ENCODE measurements at places on chromosomes 7 and 10.

- DNase-seq, result no peak
Observed at GRCh38 chr7:23615331-23615730, 18.1 kb downstream of the CCDC126 start.

GRCh38 chr7:66110856-66111255 lies 3.8 kb upstream of the CRCP start:
- peak; percentile 95 for DNase-seq

DNA sequence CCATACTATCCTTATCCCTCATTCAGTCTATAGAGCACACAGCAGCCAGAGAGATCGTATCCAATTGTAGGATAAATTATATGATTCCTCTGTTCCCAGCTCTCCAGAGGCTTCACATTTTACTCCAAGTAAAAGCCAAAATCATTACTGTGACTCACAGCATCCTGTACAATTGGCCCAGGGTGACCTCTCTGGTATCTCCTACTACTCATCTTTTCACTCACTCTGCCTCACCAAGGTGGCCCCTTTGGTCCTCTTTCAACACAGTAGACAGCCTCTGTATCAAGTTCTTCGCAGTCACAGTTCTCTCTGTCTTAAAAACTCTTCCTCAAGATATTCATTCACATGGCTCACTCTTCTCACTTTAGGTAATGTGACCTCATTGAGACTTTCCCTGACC lies 72.6 kb upstream of the LSM8 start:
- no peak for DNase-seq

GRCh38 chr7:41383596-41383995 lies 319.3 kb downstream of the INHBA start:
- peak; percentile 26 for DNase-seq

- DNase-seq, result no peak
Observed at GRCh38 chr7:134694299-134694698, 47.6 kb downstream of the BPGM start.

DNA sequence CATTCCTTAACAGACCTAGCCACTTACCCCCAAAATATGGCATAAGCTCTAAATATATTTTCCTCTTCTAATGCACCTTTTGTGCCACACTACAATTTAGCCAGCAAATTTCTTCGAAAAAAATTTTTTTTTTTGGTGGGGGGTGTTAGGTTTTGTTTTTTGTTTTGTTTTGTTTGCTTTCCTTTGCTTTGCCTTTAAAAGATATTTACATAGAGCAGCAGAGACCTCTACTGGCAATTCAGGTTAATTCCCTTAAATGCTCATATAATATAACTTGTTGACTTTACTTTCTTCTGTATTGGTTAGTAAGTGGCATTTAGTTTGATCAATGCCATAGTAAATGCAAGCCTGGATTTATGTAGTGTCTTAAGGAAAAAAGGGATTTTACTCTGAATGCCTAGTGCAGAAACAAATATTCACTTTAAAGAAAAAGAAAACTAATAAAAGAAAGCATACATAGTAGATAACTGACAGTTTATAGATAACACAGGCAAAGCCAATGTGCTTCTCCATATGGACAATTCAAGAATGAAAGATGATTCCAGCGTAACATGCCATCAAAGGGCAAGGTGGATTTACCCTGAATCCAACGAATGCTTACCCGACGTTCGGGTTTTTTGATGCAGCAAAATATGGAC lies 1250.6 kb downstream of the GATA3 start:
- peak; percentile 18 for DNase-seq

GRCh38 chr10:100793055-100793454 lies 47.7 kb downstream of the PAX2 start:
- DNase-seq, result no peak

- DNase-seq, result peak; percentile 22
Observed at GRCh38 chr10:92760609-92761008, 70.9 kb downstream of the HHEX start.

DNA sequence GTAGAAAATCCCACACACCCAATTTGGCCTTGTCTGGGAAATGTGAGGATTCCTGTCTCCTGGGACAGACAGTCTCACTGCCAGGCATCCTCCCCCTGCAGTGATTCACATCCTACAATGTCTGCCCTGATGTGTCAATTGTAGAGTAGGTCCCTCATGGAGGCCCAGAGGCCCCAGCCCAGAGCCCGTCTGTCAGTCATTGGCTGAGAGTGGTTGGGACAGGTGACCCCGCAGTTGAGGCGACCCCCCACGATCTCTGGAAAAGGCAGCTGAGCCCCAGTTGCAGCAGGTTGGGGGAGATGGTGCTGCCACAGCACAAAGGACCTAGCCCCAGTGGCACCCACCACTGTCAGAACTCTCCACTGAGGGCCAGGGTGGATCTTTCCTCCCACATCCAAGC lies 84.3 kb upstream of the INSIG1 start:
- DNase-seq, result peak; percentile 86

GRCh38 chr10:130025811-130026485 lies 61.9 kb upstream of the EBF3 start:
- DNase-seq, result no peak

DNA sequence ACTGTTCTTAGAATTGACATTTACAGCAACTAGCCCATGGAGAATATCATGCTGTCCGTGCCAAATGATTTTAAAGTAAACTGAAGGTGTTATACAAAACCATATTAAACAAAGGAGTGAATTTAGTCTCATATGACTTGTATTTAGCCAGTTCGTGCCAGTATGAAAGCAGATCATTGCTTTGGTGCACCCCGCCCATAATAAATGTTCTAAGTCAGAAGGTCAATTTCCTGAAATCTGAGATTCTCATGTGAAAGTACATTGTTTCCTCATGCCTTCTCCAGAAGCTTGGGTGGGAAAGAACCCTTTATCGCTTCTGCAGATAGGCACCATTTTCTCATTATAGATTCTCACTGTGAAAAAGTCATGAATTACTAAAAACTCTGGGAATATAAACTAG lies 106.4 kb downstream of the CAMK1D start:
- DNase-seq, result no peak

- no peak for DNase-seq
Observed at GRCh38 chr7:143908120-143908519, 6.1 kb upstream of the TCAF1 start.

- DNase-seq, result no peak
Observed at GRCh38 chr7:85713171-85713570, 526.3 kb upstream of the SEMA3D start.

DNA sequence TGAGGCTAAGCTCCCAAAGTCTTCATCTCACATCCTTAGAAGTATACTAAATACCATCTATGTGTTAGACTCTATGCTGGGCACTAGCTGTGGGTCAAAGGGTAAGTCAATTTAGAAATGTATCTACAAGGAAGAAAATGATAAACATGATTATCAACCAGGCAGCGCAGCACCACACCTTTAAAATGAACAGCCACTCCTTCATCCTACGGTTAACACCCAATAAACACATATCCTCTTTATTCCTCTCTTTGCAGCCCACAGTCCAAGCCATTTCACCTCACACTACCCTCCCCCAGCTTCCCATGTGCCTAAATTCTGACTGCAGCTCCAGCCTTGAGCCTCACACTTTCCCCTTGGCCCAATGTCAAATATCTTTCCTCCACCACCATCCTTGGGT lies 362.6 kb downstream of the FGFR2 start:
- DNase-seq, result no peak

DNA sequence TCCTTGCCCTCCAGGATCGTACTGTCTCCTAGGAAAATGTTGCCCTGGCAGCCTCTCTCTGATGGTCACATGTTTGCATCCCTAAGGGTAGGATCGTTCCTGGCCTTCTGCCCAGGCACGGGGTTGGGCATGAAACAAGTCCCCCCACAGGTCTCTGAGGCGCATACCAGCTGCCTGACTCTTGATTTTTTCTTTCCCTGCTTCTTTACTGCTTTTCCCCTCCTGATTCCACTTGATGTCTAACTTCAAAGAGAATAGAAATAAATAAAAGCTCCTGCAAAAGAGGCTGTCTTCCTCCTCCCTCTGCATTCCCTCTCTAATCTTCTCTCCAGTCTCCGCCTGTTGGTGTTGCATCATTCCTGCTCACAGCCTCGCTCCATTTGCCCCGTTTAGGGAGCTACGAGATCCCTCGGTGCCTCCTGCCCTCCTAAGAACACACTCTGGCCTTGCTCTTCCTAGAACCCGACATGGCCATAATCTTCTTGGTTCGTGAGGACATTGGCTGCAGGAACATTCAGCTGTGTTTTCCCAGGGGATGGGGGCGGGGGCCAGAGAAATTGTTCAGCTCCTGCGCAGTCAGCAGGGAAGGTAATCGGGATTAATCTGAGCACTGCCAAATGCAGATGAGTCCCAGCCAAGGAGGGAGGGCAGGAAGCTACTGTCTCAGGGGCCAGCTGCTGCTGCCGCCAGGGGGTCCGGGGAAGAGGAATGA lies 26.0 kb downstream of the LEP start:
- peak; percentile 91 for DNase-seq

GRCh38 chr10:113647812-113648211 lies 16.0 kb downstream of the NRAP start:
- no peak for DNase-seq

DNA sequence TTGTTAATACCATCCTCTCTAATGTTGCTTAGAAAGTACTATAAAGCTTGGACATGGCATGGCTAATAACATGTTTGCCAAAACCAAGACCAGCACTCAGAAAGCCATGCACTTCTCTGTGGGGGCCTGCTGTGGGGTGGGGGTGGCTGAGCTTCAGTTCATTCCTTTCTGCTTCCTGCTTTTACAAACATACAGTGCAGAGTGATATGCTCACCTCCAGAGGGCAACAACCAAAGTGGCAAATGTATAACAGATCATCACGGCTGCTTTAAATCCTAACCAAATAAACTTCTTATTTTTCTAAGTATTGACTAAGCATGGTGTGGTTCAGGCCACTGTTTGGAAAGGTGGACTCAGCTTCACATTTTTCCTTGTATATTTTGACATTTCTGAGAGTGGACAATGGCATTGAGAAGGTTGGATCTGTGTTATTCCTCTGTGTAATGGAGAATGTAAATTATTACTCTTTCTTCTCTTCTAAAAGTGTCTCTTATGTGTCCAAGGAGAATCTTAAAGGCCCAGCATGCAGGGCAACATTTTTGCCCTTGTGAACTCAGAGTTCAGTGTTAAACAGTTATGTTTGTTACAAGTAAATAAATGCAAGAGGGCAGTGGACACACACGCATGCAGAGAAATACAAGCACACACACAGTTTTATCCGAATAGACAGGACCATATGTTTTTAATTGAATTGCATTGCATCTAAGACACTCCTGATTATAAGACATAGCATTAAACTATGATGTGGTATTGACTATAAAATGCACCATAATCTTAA lies 186.1 kb downstream of the HERPUD2 start:
- no peak for DNase-seq

DNA sequence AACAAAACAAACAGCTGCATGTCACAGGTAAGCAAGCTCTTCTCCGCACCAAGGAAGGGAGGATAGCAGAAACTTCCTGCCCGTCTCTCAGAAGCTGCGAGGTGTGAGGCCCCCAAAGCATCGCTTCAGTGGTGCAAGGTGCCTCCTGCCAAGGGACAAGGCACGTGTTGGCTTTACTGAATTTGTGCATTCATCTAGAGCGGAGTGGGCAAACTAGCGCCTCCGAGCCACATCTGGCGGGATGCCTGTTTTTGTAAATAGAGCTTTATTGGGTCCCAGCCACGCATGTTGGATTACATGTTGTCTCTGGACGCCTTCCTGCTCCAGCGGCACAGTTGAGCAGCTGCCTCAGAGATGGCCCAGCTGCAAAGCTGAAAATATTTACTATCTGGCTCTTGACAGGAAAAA lies 27.7 kb downstream of the PHYH start:
- peak; percentile 22 for DNase-seq

GRCh38 chr10:74079936-74080590 lies 70.6 kb downstream of the AP3M1 start:
- DNase-seq, result peak; percentile 56

GRCh38 chr7:130529417-130529816 lies 37.5 kb downstream of the MEST start:
- DNase-seq, result no peak

- peak; percentile 44 for DNase-seq
Observed at GRCh38 chr7:6279937-6280336, 7.5 kb upstream of the CYTH3 start.

DNA sequence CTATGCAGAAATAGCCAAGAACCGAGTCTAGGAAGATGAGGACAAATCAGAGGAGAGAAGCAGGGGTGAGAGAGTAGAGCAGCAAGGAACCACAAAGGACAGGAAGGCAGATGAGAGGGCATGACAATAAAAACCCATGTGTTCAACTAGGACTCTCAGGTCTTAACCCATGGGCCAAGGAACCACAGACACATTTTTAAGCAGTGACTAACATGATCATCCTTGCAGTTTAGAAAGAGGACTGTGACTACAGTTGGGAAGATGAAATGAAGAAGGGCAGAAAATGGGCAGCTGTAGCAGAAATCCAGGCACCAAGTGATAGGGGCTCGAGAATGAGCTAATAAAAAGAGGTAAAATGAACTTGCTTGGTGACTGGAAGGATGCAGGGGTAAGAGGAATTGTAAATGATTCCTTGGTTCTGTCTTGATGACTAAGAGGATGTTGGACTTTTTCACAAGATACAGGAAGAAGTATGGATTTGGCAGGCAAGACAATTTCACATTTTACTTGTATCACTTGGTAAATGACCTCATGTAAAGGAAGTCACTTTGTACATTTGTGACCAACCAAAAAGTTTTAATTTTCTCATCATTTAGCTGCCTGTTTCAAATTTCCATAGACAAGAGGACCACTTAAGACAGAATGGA lies 22.8 kb downstream of the SGMS1 start:
- peak; percentile 54 for DNase-seq

DNA sequence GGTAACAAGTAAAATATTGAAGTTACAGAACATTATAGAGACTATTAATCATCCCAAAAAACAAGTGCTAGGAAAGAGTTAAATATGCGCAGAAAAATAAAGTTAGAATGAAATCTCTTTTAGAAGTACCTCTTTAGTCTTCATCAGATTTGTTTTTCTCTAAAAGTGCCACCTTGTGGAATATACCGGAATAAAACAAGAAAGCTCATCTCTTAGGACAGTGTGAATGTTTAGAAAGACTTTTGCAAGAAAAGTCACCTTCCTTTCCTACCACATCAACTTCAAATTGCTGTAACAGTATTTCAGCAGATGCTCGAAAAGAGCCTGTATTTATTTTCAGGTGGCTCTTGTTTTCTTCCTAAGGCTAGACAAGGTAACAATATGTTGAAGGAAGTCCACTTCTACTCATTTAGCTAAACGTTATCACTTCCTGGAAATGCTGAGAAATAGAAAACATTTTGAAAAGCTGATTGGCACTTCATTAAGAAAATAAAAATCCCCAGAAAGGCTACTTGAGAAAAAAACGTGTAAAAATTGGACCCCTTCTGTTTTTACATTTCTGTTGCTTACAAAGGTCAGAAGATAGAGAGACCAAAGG lies 19.8 kb upstream of the FAM133B start:
- DNase-seq, result peak; percentile 29

GRCh38 chr7:158416283-158416933 lies 171.2 kb downstream of the PTPRN2 start:
- DNase-seq, result no peak

DNA sequence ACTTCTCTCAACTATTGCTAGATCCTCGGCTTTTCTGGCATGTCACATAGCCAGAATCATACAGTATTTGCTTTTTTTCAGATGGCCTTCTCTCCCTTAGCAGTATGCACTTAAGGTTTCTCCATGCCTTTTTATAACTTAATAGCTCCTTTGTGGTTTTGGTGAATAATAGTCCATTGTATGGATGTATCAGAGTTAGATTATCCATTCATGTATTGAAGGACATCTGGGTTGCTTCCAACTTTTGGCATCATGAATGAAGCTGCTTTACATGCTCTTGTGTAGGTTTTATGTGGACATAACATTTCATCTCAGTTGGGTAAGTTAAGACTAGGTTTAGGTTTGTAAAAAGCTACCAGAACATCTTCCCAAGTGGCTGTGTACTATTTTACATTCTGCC lies 4.6 kb downstream of the ATP5F1C start:
- no peak for DNase-seq

Data from fibroblast of skin of scalp (primary cell).